Foreskin melanocyte (primary cell): ENCODE measurements at places on chromosomes 2 and 18.

GRCh38 chr2:239043326-239043725 lies 195.4 kb downstream of the TWIST2 start:
- DNase-seq, result no peak

- no peak for DNase-seq
Observed at GRCh38 chr18:11259469-11260150, 110.2 kb upstream of the PIEZO2 start.

GRCh38 chr2:103667335-103667884 lies 905.6 kb downstream of the TMEM182 start:
- DNase-seq, result no peak

DNA sequence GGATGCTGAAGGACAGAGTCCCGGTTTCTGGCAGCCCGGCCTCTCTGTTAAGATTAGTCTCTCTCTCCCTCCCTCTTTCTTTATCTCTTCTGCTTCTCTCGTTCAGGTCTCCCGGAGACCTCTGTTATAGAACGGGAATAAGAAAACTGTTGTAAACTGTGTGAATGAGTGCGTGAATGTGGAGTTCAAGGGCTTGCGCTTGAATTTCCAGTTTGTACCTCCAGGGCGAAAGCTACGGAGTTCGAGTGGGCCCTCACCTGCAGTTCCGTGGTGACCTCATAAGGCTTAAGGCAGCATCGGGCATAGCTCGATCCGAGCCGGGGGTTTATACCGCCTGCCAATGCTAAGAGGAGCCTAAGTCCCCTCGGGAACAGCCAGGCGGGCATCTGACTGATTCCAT lies 26.4 kb downstream of the SKA1 start:
- DNase-seq, result no peak

- DNase-seq, result peak; percentile 68
Observed at GRCh38 chr2:112161431-112162145, 23.4 kb downstream of the FBLN7 start.

- no peak for DNase-seq
Observed at GRCh38 chr2:33250417-33251029, 225.9 kb upstream of the RASGRP3 start.

- no peak for DNase-seq
Observed at GRCh38 chr2:207064128-207064690, 101.5 kb downstream of the KLF7 start.

DNA sequence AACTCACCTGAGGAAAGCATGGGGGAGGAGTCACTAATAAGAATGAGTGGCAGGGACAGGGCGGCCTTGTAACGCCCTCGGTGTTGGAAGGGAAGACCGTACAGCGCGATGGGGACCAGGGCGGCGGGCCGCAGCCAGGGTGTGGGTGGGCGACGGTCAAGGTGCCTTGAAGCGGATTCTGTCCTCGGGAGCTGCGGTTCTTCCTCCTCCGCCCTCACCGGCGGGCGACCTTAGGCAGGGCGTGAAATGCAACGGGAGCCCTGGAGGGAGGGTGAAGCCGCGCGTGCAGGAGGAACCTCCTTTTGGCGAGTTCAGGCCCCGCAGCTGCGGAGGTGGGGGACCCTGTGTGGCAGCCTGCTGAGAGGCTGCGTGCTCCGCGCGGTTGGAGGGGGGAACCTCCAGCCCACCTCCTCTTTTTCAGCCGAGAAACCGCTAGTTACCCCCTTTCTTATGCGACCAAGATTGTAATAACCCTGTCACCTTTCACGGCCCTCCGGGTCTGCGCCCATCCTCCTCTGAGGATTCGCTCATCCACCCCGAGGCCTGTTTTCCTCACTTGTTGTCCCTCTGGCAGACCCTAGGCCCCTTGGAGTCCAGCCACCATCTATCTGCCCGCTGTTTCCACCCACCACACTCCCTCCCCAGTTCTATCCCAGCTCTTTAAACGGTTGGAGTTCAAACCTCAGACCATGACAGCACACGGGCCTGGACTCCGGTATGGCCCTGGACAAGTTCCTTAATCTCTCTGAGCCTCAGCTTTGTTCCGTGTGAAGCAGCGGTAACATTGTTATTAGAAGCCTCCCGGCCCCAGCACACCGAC lies 823 bp upstream of the RNU2-63P start:
- DNase-seq, result no peak

DNA sequence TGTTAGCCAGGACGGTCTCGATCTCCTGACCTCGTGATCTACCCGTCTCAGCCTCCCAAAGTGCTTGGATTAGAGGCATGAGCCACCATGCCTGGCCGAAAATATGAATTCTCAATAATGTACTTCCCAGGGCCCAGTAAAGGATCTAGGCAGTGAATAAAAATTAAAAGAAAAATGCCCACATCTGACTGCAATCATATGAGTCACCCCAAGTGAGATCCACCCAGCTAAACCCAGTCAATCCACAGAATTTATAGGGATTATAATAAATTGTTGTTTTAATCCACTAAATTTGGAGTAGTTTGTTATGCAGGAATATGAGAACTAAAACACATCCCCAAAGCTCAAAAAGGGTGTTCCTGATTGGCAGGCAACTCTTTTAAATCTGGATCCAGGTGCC lies 93.5 kb upstream of the STK39 start:
- DNase-seq, result no peak

DNA sequence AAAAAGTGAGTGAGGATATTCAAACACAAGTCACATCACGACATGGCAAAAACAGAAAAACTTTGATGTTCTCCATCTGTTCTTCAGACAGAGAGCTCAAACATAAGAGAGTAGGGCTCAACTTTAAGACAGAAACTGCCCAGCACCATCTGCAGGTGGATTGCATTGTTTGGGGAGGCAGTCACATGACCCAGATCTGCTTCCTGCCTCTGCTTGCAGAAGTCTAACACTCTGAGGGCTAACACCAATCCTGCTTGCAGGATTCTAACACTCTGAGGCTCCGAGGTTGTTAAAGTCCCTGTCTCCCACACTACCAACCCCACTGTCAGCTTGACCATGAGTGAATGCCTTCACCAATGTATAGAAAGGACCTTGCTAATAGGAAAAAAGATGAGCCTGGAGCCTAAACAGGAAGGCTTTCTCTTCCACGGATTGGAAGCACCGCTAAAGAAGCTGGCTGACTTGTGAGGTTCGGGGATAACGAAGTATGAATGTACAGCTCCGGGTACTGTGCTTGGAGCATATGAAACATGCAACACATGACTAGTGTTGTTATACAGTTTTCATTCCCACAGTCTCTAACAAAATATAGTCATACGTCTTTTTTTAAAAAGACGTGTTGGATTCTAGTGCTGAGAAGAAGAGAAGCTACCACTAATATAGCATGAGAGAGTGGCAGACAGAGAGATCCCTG lies 176.6 kb upstream of the CREB1 start:
- no peak for DNase-seq

GRCh38 chr2:241997017-241997416 lies 127.5 kb downstream of the RTP5 start:
- DNase-seq, result no peak

- no peak for DNase-seq
Observed at GRCh38 chr18:39596221-39596620, 2030.6 kb upstream of the CELF4 start.

GRCh38 chr18:10420561-10421352 lies 33.7 kb upstream of the APCDD1 start:
- DNase-seq, result no peak

GRCh38 chr2:112959109-112959812 lies 18.5 kb upstream of the IL36G start:
- DNase-seq, result no peak

GRCh38 chr2:238845583-238846377 lies 2.1 kb upstream of the TWIST2 start:
- no peak for DNase-seq

GRCh38 chr2:173658946-173659371 lies 304.3 kb downstream of the CDCA7 start:
- DNase-seq, result no peak

DNA sequence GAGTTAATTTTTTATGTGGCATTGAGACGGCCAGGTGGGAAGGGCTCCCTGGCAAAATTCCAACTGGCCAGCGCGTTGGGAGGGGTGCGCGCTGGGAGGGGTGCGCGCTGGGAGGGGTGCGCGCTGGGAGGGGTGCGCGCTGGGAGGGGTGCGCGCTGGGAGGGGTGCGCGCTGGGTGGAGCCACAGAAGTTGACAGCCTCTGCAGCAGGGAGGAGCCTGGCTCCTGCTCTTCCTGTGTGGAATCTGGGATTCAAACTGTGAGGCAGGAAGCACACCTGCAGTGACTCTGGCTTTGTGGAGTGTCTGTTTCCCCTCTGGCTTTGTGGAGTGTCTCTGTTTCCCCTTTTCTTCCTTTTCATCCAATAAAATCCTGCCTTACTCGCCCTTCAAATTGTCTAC lies 147.9 kb upstream of the CBLN2 start:
- no peak for DNase-seq

DNA sequence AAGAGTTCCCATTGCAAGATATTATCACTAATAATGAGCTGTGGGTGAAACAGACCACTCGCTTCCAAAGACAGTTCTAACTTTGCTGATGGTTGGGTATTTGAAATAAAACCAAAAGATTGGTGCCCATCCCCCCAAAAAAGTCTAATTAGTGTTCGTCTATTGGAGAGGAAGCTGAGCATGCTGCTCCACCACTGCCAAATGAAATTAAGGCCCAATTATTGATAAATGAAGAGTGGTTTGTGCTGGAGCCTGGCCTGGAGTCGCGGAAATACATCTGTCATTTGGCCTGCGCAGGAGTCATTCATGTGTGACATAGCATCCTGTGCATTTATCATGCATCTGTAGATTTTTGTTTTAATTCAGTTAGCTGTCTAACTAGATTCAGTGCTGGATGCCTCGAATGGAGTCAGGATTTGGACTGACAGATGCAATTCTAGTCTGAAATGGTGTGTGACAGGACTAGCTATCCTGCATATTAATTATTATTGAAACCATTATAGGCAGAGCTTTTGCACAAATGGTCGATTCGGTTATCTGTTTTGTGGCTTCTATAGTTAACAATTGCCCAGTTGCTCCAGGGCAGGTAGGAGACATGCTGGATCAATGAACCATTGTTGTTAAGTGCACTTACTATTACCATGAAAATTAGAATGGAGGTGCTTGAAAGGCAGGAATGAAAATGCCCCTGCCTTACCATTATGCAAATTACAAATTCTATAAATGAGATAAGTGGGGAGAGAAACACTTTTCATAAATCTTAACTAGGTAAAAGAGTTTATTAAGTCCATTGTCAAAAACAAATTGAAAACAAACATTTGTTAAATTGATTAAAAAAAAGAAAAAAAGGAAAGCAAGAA lies 450.4 kb upstream of the TCF4 start:
- DNase-seq, result no peak

GRCh38 chr2:9652898-9653479 lies 22.2 kb upstream of the YWHAQ start:
- DNase-seq, result no peak

- no peak for DNase-seq
Observed at GRCh38 chr2:99487906-99488305, 1.9 kb downstream of the REV1 start.

DNA sequence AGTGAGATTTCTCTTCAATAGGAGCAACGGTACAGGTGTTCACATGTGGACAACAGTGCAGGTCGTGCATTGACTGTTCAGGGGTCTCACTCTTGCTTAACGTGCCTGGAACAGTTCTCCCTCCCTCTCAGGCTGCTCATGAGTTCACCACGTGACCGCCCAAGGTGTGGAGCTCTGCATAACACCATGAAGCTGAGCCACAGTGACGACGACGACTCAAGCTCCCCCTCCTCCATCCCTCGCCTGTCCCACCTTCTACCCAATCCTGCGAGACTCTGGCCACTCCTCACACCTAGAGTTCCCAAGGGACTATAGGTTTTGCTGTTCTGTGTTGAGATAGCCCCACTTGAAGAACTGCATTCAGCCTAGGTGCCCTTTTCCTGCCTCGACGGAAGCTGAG lies 42.8 kb downstream of the STK25 start:
- DNase-seq, result no peak

DNA sequence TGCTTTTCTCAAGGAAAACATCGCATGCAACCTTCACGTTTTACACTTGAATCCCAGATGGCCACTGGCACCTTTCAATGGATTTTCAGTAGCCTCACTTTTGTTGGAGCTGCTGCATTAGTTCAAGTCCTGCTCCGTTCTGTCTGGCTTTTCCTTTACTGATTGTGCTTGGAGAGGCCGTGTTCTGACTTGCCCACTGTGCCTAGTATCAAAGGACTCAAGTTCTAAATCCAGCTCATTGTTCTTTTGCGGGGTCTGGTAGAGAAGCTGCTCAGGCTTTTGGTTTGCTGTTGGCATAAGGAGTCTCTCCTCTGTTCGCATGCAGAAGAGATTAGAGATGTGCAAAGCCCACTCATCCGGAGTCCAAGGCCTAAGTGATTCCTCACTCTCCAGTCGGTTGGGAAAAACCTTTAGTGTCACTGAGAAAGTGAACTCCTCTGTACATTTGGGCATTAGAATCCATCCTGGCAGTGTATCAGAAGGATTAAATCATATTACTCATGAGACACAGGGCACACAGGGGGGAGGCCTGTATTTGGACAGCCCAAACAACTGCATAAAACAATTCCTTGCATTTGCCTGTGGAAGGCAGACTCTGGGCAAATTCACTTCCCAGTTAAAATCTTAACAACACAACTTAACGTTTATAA lies 69.7 kb downstream of the NCK2 start:
- DNase-seq, result no peak

DNA sequence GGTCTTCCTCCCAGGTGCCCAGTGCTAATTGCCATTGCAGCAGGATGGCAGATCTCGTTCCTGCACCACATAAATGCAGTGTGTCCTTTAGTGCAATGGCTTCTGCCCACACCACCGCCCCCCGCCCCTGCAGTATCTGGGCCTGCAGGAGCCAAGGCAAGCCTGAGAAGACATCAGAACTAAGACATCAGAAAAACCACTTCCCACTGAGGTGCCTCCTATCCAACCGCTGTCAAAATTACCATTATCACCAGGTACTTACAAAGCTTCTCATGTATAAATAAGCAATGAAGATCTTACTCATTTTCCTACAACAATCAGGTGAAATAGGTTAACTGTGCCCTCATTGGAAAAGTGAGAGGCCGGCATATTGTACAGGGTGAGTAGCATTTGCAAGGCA lies 228.8 kb downstream of the FBXO15 start:
- DNase-seq, result no peak

DNA sequence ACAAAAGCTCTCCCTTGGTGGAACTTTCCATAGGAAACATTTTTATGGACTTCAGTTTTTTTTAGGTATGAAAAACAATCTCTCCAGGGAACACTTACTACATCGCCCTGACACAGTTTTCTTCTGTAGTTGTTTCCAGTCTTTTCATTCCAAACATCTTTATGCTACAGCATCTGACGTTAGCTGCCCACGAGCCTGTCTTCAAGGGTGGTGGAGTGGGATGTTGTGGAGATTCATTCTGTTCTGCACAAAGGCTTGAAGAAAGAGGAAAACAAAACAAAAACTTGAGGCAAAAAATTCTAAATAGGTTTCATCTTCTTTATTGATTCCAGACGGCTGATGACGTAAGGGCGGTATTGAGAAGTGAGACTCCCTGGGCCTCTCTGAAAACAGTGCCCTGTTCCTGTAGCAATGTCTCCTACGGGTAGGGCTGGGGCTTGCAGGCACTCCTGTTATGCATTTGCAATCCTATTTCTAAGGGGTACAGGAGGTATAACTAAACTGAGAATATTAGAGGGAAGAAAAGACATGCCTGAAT lies 375.0 kb downstream of the RNF144A start:
- DNase-seq, result no peak
